ENCODE measurements at places on chromosomes 11 and 22.

- DNase-seq = no peak
Measured at GRCh38 chr22:35522225-35523149, 18.1 kb upstream of the RASD2 start.

GRCh38 chr11:110126936-110127335 lies 33.7 kb downstream of the ZC3H12C start:
- no peak for DNase-seq

GRCh38 chr22:48366056-48366455 lies 1461.6 kb downstream of the BRD1 start:
- no peak for DNase-seq

DNA sequence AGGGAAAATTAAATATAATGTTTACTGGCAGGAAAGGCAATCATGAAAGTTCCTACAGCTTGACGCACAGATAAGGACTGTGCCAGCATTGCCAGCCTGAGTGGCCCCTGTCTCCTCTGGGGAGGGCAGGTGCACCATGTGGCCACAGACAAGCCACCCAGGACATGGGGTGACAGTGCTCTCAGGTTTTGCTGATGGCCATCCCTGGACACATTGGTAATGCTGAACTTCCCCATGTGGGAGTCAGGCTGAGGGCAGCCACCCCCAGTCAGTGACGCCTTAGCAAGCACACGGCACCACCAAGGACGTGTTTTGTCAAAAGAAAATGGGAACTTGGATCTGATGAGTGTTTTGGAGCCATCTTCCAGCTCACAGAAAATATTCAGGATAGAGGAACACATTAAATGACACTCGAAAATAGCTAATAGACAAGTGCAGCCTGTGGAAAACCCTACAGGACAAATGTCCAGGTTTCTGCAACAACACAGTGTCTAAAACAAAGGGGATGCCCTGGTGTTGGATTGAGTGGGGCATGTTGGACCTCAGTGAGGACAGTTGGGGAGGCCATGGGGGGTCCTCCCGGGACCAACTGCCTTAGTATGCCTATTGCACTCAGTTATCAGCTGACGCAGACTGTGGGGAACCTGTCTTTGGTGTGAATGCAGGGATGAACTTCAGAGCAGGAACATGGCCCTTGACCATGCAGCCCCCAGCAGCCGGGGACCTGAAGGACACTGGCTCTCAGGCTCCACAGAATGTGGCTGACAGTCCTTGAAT lies 1450.5 kb downstream of the BRD1 start:
- DNase-seq = no peak

GRCh38 chr22:32106930-32107329 lies 52.2 kb downstream of the C22orf42 start:
- no peak for DNase-seq

- peak; percentile 78 for DNase-seq
Measured at GRCh38 chr11:118998822-118999221, 884 bp downstream of the CENATAC start.

DNA sequence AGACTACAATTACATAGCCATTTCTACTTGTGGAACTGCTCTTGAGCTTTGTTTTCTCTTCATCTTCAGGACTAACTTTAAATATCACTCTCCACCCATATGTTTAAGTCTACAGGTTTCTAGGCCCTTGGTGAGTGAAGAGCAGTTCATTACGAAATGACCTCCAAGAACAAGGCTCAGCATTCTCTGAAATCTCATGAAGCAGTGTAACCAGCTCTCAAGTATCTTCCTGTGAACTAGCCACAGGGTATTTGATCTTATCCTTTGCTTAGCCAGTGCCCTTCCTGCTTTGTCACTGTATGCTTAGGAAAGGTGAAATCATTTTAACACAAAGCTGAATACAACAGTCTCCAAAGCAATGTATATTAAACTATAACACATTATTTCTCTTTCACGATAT lies 20.4 kb upstream of the LYVE1 start:
- DNase-seq = no peak

DNA sequence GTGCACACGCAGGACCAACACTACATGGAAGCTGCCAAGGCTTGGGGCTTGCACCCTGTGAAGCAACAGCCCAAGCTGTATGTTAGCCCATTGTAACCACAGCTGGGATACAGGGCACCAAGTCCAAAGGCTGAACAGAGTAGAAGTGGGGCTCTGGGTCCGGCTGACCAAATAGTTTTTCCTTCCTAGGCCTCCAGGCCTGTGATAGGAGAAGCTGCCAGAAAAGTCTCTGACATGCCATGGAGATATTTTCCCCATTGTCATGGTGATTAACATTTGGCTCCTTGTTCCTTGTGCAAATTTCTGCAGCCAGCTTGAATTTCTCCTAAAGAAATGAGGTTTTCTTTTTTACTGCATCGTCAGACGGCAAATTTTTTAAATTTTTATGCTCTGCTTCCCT lies 941.2 kb downstream of the FAM181B start:
- no peak for DNase-seq

DNA sequence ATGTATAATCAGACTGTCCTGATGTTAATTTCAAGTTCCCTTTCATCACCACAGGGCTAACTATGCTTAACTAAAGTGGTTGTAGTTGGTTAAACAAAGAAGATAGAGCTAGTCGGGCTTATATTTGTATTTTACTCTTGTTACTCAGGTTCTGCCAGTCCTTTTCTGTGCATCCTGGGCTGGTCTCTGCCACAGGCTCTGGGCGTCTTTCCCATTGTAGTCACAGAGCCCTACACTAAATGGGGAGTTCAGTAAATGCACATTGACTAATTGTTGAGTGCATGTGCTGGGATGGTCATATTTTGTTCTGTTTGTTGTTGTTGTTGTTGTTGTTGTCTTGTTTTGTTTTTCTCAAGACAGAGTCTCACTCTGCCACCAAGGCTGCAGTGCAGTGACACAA lies 125.4 kb upstream of the PGR start:
- no peak for DNase-seq

GRCh38 chr11:71298016-71298550 lies 45.7 kb upstream of the SHANK2 start:
- no peak for DNase-seq
